ENCODE measurements at places on chromosomes 4 and X.

- no peak for DNase-seq
Observed at GRCh38 chr4:173185847-173186510, 17.4 kb downstream of the GALNT7 start.

- no peak for DNase-seq
Observed at GRCh38 chr4:179880756-179881155, 2362.4 kb upstream of the TENM3 start.

DNA sequence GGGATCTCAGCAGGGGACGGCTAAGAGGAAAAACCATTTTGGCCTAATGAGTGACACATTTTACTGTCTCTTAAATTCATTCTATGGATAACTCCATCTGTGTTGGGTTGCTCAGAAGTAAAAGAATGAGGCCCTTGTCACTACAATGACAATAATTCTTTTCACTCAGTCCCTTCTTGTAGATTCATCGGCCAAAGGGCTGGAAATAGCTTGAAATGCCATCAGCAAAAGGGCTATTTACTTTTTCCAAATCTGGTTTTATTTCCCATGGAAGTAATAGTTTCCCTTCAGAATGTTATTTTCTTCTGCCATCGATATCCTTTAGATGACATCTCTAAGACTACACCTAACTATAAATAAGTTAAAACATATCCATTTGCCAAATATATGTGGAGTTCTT, 7.4 kb downstream of the MEPE start:
- DNase-seq: no peak

DNA sequence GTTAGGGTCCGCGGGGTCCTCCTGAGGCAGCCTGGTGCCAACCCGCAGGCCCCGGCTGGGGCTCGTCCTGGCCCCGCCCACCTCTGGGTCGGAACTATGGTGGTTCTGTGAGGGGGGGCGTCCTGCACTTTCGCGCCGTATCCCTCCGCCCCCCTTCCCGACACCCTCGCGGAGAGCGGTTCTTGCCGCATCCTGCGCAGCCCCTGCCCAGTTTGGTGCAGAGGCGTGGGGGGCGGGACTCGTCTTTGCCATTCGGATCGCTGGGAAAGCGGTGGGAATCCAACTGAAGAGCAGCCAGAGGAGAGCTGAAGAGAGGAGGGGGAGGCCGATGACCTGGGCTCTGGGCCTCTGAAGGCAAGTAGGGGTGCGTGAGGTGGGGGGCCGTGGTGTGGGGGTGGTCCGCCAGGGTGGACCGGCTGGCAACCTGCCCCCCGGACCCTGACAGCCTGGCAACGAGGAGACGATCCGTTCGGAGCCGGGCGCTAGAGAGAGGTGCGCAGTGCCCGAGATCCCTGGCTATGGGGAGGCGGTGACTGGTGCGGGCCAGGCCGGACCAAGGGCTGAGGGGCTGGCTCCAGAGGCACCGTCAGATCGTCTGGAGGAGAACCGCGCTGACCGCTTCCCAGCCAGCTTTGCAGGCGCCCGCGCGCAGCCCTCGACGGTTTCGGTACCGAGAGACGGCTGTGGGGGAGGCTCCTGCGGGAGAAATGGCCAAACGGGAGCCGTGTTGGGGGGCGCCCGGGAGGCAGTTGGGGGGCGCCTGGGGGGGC, at the start of gene GPRASP1:
Gene GPRASP1, plus strand, starts transcription at position 242 of the 770 bp plus-strand sequence. CDS start 2,431 bp downstream, outside the sequence.
- DNase-seq: peak; percentile 28

- no peak for DNase-seq
Observed at GRCh38 chr4:159252491-159252890, 149.6 kb downstream of the RAPGEF2 start.

DNA sequence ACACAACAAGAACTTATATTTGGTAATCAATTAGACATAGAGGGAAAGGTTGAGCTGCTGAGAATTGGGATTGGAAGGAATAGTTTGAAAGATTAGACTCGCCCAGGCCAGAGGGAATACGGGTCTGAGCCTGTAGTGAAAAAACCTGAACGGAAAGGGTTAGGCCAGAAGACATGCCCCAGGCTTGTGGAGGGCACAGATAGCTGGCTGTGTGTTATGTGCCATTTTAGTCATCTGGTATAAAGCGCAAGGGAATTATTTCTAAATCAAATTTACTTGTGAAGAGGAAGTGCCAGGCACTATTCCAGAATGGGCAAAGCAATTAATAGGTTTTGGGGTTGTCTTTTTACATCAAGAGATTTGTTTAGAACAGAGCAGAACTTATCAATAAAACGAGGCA, 187.5 kb upstream of the ANKRD50 start:
- no peak for DNase-seq

DNA sequence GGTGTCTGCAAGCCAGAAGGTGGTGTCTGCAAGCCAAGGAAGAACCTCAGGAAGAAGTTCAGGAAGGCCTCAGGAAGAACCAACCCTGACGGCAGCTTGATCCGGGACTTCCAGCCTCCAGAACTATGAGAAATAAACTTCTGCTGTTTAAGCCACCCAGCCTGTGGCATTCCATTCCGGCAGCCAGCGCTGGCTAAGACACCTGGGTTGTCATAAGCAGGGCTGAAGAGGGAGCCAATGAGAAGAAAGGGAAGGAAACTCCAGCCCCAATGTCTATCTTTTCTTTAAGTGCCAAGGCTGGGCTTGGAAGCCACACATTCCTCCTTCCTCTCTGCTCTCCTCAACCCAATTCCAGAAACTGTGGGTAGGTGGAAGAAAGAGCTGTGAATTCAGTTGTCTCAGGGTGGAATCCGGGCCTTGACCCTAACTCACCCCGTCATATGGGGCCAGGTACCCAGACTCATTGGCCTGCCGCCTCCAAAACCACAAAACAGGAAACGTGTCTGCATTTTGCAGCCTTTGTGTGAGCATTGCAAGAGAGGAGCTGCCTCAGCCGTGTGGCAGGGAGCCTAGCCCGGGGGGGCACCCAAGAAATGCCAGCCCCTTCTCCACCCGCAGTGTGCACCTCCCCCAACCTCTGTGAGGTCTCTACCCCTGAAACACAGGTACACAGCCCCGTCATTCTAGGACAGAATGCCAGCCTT, 26.8 kb downstream of the CRMP1 start:
- no peak for DNase-seq

- no peak for DNase-seq
Observed at GRCh38 chr4:119233191-119233590, 20.7 kb downstream of the USP53 start.

- DNase-seq: no peak
Observed at GRCh38 chr4:24795666-24796381, 451 bp downstream of the SOD3 start.

DNA sequence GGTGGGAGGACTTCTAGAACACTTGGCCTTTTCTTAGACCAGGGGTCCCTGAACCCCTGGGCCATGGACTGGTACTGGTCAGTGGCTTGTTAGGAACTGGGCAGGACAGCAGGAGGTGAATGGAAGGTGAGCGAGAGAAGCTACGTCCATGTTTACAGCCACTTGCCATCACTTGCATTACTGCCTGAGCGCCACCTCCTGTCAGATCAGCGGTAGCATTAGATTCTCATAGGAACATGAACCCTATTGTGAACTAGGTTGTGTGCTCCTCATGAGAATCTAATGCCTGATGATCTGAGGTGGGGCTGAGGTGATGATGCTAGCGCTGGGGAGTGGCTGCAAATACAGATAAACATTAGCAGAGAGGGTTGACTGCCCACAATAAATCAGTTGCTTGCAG, 100.9 kb upstream of the IGFBP7 start:
- no peak for DNase-seq

DNA sequence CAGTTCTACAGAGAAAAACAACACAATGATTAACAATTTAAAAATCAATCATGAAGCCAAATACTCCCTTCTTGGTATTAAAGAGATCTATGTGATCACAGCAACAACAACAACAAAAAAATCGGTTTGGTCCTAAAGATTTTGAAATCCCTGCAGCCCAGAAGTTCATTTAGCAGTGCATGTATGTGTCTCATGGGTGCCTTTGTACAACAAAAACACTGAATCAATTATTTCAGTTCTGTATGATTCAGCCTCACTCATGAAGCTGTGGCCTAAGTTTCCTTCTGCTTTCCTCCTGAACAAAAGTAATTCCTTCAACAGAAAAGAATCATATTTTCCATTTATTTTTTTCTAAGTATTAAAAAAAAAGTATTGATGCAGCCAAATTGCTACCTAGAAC, 393.4 kb upstream of the NDST3 start:
- no peak for DNase-seq

DNA sequence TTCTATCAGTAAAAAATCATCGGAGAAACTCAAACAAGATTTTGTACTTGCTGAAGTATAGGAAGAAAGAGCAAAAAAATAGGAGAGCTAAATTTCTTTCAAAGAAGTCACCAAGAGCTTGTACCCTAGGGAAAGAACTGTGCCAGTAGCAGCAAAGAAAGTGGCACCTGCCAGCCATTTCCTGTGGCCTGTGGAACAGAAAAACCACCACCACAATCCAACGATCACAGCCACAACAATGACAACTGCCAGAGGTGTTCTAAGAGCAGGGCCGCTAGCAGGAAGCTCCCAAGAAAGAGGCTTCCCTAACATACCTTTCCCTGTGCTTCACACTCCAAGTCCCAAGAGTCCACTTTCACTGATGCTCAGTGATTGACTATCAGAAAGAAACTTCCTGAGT, 266.1 kb upstream of the GPC4 start:
- DNase-seq: no peak

GRCh38 chrX:153336988-153337387, 3.0 kb downstream of the ZNF275 start:
- no peak for DNase-seq

DNA sequence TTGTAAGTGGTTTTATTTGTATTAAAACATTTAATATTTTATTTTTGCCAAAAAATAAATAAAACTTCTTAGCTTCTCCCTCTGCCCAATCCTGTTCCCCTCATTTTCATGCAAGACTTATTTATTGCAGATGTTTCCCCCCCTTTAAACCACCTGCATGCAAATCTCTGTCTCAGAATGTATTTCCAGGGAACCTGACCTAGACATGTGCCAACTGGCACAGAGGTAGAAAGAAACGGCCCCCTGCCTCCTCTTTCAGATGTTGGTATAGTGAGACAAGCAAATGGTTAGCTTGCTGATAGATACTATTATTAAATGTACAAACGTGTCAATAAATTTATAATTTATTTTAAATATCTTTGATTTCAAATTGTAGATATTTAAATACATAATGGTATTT, 47.1 kb downstream of the KLF3 start:
- no peak for DNase-seq

- peak; percentile 12 for DNase-seq
Observed at GRCh38 chrX:49915361-49916222, 6.8 kb upstream of the CLCN5 start.

DNA sequence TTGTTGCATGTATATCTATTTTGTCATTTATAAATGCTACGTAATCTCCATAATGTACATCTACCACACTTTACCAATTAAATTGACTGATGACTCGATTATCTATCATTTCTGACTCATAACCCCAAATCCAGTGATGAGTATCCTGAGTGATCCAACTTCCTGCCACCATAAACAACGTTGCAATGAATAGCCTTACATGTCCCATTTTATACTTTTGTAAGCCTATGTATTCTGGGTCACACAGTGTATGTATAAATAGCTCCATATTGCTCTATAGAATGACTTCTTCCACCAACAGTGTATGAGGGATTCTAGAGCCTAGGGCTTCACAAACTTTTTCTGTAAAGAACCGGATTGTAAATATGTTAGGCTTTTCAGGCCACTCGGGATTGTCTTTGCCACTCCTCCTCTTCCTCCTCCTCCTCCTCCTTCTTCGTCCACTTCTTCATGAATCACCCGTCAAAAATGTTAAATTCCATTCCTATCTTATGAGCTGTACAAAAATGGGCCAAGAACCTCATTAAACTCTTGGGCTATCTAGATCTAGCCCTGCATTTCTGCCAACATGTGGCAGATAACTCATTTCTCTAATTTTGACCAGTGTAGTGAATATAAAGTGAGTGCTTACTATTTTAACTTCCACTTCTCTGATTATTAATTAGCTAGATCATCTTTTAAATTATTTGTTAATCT, 672.2 kb upstream of the AMOT start:
- DNase-seq: no peak

DNA sequence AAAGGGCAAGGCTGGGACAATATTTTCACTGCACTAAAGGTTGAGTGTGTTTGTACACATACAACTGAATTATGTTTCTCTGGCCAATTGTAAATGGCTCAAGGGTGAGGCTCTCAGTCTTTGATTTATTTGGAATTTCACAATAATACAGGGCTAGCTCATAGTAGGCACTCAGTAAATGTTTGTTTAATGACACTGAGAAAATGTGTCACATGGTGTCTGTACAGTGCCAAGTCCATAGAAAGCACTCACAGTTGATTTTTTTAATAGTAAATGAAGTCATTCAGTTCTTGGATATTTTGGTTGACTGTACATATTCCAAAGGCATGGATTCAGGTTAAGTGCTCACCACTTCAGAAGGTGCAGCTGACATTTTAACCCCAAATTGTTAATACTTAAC, 176.4 kb downstream of the IL1RAPL2 start:
- no peak for DNase-seq

DNA sequence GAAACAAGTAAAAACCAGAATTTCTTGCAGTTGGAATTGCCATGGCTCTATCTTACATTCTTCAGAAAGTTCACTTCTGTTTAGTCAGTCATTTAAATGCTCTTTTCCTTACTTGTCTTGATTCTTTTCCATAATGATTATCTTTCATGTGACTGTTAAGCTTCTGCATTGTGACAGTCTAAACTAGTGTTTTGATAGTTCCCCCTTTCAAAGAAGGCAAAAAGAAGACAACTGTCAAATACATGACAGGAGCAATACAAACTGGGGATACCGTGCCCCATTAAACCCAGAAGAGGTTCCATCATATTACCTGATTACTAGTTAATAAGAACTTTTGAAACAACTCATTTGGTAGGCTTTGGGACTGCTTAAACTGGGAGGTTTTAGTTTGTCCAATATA, 476.2 kb downstream of the PCDH19 start:
- no peak for DNase-seq

- DNase-seq: no peak
Observed at GRCh38 chr4:24369507-24370029, 214.8 kb downstream of the DHX15 start.

- no peak for DNase-seq
Observed at GRCh38 chrX:119189115-119189514, 47.0 kb upstream of the PGRMC1 start.

All from stimulated activated CD8-positive, alpha-beta memory T cell treated with anti-CD3 and anti-CD28 coated beads, Interleukin-7, amount 100 ng/mL, for 4 hours (primary cell).